ENCODE measurements at places on chromosomes 12 and 14.

DNA sequence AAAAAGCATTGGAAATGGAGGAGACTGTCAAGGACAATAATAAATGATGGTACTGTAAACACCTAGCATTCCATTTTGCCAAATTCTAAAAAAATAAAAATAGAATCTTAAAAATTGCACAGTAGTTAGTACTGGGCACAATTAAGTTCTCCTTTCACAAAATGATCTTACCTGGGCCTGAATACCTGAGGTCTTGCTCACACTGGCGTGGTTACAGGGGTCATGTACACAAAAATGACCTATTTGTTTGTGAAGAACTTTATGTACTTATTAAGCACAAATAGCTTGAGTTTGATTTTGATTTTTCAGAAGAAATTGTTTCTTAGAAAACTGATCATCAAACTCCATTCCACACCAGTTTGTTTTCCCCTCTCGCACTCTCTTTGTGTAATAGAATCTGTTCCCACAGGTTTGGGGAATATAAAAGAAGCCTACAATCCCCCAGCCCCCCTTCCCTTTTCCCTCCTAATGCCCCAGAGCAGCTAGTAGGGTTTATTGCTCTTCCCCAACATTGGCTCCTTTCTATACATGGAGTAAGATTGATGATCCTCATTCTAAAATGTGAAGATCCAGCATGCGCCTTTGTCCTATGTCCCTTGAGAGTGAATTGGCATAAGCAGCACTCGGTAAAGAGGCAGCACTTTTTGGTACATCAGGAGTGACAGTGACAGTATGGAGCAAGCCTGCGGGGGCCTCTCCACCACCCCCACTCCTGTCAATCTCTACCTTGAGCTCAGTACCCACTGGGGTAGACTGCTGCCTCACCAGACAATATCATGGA is 204.3 kb downstream of the ASCL1 start:
- DNase-seq, result no peak

DNA sequence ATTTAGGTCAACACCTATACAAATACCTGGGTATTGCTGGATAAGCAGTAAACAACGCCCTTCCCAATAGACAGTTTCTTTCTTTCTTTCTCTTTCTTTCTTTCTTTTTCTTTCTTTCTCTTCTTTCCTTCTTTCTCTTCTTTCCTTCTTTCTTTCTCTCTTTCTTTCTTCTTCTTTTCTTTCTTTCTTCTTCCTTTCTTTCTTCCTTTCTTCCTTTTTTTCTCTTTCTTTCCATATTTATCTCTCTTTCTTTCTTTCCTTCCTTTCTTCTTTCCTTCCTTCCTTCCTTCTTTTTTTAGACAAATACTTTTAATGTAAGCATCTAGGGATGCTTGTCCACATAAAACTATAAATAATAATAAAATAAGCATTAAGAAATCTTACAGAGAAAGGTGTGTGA is 123.2 kb downstream of the KCNK10 start:
- DNase-seq, result no peak

- no peak for DNase-seq
Measured at GRCh38 chr12:30440826-30441602, 254.7 kb downstream of the IPO8 start.

DNA sequence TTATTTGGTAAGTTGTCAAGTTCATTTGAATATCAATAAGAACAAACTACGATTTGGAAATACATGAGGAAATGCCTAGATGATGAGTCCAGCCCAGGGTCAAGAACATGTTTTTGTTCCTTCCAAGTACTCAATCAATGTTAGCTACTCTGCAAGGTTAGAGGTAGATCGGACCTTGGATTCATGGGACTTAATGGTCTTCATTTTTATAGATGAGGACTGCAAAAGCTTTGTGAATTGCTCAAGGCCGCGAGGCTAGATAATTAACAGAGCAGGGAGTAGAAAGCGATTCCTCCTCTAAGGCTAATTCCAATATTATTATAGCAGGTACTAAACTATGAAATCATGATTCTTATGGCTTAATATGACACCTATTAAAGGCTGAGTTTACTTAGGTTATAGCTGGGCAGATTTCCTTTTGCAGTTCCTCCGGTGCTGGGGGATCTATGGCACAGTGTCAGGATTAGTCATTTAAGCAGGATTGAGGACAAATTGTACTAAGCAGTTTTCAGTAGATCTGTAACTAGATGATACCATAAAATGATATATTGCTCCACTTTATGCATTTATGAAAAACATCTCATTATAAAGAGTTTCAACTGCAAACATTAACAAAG is 19.8 kb downstream of the NR1H4 start:
- no peak for DNase-seq

DNA sequence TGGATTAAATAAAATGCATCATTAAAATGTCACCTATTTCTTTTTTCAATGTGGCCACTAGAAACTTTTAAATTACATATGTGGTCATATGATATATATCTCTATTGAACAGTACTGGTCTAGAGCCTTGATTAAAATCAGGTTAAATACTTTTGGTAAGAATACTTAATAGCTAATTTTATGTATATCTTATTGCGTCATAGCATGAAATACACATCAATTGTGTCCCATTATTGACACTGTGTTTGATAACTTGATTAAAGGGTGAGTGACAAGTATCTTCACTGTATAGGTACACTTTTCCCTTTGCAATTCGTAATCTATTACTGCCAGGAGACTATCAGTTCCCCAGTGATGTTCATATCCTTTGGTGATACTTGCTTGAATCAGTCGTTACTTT is 4.4 kb upstream of the HELB start:
- DNase-seq, result no peak

DNA sequence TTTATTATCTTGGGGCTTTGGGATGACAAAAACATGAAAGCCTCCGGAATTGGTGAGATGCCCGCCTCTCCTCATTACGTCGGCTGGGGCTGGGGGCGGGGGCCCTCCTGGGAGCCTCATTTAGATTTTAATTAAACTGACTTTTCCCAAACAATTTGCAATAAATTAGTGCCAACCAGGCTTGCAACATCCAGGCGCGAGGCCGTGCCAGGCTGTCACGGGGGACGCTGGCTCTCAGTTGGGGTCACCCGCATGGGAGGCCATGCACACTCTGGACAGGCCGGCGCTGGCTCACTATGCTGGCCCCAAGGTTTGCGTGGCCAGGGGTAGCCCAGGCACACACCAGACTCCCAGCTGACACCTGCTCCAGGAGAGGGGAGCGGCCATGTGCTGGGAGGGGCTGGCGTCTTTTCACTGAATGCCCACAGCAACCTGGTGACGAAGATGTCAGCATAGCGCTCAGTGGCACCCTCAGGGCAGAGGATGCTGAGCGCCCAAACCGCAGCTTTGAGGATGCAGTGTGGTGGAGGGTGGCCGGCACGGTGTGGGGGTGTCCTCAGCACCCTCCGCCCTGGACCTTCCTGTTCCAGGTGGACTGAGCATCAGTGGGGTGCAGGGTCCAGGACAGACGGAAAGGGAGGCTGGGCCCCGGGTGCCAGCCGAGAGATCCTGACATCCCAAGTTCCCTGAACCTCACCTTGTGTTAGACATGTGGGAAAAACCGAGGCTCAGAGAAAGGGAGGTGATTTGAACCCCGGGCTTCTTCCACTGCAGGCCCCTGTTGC is 190.8 kb upstream of the C14orf180 start:
- no peak for DNase-seq

DNA sequence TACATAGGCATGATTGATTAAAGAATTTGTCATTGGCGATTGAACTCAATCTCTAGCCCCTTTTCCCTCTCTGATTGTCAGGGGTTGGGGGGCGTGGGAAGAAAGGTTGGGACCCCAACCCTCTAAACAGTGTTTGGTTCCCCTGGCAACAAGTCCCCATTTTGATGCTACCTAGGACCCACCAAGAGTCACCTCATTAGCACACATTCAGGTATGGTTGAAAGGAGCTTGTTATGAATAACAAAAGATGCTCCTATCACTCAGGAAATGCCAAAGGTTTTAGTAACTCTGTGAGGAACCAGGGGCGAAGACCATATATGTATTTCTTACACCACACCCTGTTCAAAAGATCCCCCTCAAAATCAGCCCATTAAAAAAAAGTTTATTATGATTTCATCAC is 14.3 kb downstream of the RNF212B start:
- no peak for DNase-seq

DNA sequence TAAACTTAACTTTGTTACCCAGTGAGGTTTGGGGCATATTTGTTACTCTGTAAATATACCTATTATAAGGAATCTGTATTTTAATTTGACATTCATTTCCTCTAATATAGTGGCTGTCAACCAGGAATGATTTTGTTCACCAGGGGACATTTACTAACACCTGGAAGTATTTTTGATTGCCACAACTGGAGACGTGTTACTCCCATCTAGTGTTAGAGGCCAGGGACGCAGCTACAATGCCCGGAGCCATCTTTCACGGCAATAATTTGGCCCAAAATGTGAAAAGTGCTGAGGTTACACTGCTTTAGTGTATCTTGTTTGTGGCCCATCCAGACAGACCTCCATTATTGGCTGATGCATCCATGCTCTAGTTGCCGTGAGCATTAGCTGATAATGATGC is 881.3 kb upstream of the ATXN7L3B start:
- no peak for DNase-seq

- no peak for DNase-seq
Measured at GRCh38 chr12:96155781-96156180, 38.4 kb upstream of the ELK3 start.

GRCh38 chr14:68284834-68285233 is 465.3 kb downstream of the RAD51B start:
- no peak for DNase-seq

DNA sequence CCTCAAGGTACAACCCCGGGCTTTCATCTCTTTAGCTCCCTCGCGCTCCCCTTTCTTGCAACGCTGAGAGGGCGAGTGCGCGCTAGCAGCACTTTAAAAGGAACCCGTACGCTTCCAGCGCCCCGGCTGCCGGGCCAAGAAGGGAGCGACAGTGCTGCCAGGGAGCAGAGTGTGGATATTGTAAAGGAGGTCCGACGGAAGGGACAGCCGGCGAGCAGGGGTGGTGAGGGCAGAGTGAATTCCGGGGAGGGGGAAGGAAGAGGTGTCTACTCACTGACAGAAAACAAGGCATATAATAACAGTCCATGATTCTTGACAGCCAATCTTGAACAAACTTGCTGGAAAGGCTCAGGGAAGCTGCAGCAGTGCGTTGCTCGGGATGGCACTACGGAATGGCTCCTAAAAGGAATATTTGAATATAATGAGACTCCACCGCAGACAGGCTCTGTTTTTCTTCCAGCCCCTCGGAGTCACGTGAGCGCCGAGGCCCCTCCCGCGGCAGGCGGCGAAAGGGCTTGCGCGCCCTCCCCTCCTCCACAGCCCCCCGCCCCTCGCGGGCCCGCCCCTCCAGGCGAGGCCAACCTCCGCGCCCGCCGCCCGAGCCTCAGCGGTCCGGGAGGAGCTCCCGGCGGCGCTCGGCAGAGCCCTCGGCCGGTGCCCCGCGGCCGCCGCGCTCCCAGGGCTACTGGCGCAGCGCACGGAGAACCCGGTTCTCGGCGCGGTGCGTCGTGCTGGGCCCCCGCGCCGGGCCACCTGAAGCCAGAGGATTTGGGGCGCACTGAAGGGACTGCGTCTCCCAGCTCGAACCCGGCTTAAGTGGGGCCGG is 3.4 kb downstream of the BMP4 start:
- peak; percentile 20 for DNase-seq

DNA sequence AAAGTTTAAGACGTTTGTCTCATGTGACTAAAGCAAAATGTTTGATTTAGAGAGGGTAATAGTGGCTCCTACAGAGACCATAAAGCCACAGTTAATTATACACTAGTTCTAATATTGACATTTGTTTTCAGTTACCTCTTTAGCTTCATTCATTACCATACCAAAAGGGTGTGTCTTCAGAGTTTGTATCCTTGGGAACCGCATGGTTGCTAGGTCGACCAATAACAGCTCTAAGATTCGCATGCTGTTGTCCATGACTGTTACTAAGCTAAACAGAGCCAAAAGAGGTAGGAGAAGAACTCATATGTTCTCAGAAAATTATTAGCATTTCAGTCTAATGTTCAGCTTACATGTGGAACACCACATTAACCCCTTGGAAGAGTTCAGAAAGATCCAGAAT is 36.2 kb upstream of the ETNK1 start:
- DNase-seq, result no peak

GRCh38 chr14:91154851-91155625 is 41.2 kb downstream of the DGLUCY start:
- DNase-seq, result peak; percentile 26

GRCh38 chr12:26077915-26078702 is 46.7 kb downstream of the BHLHE41 start:
- no peak for DNase-seq

GRCh38 chr14:88882236-88882635 is 57.8 kb downstream of the TTC8 start:
- DNase-seq, result no peak

- DNase-seq, result peak; percentile 4
Measured at GRCh38 chr12:43937947-43938346, 102.1 kb downstream of the TMEM117 start.

DNA sequence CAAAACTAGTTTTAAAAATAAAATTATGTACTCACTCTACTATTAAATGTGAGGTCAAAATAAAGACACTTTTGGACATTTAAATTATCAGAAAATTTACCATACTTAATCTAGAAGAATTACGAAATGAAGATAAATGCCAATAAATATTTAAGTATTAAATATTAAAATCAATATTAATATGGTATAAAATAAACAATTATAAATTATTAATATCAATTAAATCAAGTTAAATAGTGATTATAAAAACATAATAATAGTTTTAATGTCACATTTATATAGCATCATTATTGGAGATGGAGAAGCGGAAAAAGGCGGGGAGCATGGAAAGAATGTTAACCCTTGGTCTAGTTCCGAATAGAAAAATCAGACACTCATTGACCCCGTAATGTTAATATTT is 224.3 kb upstream of the MDGA2 start:
- DNase-seq, result no peak

DNA sequence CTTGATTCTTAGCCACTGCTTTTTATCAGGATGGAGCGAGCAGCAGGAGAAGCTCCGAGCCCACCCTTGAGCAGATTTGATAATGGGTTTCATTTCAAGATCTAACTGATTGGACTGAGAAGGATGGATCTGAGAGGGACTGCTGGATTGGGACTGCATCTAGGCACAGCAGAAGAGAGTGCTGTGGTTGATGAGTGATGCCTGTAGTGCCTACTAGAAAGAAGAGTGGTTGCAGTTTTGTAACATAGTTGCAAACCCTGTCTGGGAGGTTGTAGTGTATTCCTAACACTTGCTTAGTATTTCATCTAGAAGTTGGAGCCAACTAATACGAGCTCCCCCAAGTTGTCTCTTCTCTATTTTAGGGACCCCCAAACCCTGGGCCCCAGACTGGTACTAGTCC is 88.7 kb downstream of the ASCL1 start:
- no peak for DNase-seq
